Fibroblast of the conjunctiva (primary cell): ENCODE measurements at places on chromosomes 2 and 18.

DNA sequence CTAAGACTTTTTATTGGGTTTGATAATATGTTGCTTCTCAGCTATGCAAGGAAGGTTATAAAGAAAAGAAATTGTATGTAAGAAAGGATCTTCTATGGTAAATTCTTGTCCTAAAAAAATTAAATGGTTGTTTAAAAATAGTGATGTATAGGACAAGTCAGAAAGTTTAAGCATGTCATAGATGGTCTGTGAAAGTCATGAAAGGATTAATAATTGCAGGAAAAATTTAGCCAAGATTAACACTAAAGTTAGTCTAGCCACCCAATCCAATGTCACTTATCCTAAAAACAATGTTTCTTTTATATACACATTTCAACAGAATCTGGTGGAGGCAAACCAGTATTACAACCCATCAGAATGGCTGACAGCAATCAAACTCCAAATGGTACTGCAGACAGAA, 1046.7 kb upstream of the SLC39A10 start:
- DNase-seq = no peak

DNA sequence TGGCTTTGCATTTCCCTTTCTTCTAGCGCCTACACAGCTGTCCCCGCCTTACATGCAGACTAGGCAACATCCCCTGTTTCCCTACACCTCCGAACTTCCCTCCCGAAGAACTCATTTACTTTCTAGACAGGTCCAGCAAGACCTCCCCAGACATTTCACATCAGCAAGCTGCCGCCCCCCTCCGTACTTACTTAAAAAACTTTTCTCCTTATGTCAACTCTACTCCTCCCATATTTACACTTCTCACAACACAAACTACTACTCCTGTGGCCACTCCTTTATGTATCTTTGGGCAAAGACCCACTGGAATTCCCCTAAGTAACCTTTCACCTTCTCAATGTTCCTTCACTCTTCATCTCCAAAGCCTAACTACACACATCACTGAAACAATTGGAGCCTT, 20.4 kb upstream of the ZNF397 start:
- DNase-seq = no peak

- DNase-seq = no peak
Measured at GRCh38 chr2:143289025-143289424, 159.8 kb downstream of the ARHGAP15 start.

GRCh38 chr2:5385596-5385995, 306.6 kb upstream of the SOX11 start:
- no peak for DNase-seq

GRCh38 chr2:219010162-219010756, 17.0 kb upstream of the CRYBA2 start:
- no peak for DNase-seq

DNA sequence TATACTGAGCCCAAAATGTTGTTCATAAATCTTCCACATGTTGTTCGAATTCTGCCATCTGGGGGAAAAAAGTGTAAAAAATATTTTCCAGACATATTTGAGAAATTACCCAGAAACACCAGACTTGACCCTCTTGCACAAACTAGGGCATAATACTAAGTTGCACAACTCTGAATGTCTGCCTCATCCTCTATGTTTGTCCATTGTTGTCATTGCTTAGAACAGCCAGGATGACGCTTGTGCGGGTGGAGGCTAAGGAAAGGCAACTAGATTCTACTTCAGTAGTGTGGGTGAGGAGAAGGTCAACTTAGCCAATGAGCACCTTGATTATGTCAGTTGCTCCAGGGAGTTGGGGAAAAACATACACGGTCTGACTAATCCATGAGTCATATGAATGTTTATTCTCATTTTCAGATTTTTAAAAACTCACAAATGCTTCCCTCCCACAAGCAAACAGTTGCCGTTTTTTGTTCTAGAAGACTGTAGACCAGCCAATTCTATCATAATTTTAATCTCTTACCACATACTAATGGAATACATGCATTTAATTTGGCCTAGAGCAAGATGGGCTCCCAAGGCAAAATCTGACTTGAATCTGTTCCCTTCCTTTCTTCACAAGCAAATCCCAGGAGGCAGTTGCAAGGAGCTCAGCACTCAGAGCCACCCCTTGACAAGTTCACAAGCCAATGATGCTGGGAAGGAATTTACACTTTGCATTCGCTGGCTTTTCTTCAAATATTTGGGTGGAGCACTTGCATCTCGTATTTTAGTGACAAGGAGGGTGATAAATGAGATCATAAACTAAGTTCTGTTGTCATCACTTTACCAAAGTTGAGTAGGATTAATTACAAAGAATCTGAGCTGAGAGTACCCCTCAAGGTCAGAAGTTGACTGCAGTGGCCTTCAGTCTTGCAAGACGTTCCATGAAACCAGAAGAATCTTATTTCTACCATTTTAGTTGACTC, 163.2 kb upstream of the TWIST2 start:
- peak; percentile 98 for DNase-seq

DNA sequence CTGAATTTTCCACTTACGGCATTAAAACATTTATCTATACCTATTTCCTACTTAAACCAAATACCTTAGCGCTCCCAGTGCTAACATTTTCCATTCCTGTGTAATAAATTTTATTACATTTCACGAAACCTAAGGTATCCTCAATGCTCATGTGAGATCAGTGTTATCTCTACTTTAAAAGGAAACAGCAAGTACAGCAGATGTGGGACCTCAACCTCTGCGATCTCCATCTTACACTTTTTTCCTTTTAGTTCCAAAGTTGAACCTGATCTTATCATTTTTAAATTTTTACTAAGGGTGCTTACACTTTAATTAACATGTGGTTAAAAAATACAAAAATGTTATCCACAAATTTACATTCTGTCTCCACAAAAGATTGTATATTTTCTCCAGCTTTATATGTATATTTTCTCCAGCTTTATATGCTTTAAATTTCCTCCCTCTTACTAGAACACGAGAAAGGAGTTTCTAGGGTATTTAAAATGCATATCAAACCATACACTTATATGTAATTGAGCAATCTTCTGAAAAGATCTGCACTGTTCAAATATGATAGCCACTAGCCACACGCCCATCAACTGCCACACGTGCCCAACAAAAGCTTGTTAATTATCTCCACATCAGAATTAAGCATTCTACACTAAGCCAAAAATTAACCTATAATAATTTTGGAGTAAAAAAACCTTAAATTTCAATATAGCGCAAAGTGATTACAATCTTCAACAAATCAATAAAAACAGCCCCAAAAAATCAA, 38.1 kb downstream of the MBOAT2 start:
- DNase-seq = no peak

- DNase-seq = no peak
Measured at GRCh38 chr2:127942002-127942401, 56.2 kb upstream of the AMMECR1L start.

DNA sequence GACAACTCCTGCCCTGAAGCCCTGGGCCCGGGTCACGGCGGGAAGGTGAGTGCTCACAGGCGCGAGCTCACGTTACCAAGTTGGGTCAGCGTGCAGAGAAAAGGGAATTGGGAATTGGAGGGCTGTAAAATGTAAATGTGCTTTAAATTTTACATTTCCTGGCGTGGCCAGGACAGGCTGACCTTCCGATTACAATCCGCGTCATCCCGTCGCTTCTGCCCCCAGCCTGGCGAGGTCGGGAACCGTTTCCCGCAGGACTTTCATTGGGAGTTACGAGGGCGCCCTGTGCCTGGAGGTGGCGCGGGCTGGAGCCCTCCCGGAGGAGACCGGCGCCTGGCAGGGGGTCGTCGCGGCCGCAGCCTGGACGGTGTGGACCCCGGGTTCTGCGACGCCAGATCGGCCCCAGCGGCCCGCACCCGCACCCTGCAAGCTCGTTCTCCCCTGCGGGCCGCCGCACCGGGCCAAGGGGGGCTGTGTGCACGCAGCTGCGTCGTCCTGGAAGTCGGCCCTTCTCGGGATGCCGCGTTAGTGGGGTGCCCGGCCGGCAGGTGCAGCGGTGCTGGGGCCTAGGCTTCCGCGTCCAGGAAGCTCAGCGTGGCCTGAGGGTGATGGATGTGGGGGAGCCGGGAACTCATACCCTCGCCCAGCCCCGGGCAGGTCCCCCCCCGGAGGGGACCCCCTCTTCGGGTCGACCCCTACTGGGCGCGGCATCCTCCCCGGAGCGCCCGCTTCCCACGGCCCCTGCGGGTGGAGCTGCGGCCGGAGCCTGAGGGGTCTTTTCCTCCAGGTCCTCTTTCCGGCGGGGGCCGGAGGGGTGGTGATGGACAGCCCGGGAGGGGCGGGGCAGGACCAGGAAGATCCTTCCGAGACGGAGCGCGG, 63.9 kb downstream of the LRRFIP1 start:
- no peak for DNase-seq

DNA sequence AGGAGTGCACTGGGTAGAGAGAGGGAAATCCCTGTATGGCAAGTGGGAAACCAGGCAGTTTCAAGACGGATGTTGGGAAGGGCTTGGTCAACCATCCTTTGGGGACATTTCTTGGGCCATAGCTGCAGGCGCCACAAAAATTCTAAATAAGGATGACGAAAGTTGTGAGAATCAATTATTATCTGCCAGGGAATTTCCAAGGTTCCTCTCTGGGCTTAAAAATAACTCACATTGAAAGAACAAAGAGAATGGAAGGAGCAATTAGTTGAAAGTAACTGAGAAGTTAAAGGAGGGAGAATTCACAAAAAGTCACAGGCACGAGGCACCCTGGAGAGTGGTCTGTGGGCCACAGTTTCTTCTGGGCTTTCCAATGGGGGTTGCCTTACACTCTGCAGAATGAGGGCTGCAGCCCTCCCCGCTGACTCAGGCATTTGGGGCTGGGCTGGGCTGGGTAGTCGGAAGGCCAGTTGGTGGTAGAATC, 195.7 kb downstream of the SMAD7 start:
- no peak for DNase-seq

GRCh38 chr2:102080451-102081242, 61.9 kb upstream of the IL1R1 start:
- DNase-seq = no peak

DNA sequence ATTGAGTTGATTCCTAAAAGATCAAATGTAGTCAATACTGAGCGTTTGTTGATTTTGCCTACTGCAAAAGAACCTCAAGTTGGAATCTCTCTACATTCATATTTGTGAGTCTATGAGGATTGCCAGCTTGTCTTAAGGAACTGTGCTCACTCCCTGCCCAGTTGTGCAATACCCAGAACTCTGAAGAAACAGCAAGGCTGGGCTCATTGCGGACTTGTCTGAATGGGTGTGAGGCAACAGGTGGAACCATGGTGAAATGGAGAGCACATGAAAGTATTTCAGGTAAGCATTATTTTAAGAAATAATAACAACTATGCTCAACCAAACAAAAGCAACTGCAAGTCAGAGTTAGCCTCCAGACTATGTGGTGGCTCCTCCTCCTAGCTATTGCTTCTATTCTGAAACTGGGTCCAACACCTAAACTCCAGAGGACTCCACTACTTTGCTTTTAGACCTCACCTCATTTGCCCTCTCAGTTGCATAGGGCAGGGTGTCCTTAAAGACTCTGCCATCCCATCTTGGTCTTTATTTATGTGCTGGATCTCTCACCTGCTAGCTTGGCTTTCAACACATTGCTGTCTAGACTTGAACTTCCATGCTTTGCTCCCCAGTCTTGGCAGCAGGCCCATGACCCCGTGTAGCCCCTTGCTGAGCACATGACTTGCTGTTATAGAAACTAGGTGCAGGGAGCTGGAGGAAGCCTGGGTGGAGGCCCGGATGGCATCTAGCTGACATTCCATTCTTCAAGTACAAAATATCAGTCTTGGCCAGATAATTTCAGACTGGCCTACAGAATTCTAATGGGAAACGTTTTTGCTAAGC, 94.8 kb upstream of the ARL5A start:
- peak; percentile 10 for DNase-seq

DNA sequence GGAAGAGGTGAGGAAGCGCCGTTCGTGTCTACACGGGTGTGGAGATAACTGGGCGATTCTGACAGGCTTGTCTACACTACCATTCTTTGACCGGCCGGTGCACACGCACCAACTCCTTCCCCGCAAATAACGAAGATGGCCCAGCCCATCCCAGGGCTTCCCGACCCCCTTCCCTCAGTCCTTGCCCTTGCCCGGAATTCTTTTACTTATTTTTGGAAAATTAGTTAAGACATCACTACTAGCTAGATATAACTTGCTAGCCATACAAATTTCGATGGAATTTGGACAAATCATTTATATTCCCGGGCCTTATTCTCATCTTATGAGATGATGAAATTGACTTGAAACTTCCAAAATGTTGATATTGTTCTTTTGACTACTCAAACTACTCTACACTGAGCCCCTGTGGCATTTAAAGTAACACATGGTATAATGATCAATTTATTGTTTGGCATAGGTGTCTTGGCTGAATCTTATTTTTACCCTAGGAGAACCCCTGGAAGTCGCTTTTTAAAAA, 1.3 kb downstream of the ERICH2 start:
- DNase-seq = no peak

- DNase-seq = no peak
Measured at GRCh38 chr2:22248851-22249250, 1125.1 kb downstream of the TDRD15 start.

GRCh38 chr2:148725564-148725963, 81.0 kb downstream of the EPC2 start:
- no peak for DNase-seq

DNA sequence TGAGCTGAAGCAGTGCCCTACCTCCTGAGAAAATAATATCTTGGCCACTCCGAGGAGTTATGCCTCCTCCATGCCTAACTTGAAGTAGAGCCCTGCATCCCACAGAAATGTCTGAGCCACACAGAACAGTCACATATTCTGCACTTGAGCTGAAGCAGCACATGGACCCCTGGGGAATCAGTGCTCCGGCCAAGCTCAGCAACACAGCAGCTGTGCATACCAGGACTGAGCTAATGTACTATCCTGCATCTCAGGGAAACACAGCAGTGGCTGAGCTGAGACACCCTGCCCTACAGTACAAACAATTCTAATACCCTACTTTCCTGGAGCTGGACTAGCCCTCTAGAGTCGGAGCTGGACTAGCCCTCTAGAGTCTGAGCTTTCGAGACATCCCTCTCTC, 166.9 kb downstream of the ZNF516 start:
- DNase-seq = no peak

DNA sequence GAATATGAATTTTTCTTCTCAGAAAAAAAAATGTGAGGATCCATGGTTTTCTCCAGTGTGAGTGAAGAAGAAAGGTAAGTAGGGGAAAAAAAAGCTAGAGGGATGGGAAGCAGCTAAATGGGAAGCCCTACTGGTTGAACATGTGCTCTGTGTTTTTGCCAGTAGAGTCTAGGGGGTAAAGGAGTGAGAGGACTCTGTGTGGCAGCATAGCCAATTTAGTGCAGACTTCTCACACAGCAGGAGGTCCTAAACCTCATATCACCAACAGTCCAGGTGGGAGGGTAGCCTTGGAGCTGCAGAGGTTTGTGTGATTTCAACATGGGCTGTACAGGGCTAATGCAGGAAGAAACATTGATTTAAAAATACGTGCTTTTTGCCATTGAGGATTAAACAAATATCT, 334.5 kb upstream of the SPHKAP start:
- no peak for DNase-seq
